ENCODE measurements at places on chromosomes 5 and 9.

GRCh38 chr5:74432216-74432615 lies 208.3 kb downstream of the ENC1 start:
- no peak for DNase-seq

GRCh38 chr5:176918613-176919012 lies 19.5 kb upstream of the HK3 start:
- DNase-seq: no peak

DNA sequence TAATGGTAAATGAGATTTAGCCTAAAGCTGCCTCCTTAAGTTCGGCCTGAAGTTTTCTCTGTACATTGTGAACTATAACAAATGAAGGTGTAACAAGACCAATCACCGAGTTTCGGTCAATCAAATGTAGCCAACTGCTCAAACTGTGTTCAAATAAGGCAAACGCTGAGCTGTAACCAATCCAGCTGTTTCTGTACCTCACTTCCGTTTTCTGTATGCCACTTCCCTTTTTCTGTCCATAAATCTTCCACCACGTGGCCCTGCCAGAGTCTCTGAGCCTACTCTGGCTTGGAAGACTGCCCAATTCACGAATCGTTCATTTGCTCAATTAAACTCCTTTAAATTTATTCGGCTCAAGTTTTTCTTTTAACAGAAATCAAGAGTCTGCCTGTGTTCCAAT lies 193.5 kb upstream of the KLF9 start:
- DNase-seq: no peak

GRCh38 chr9:83754383-83754977 lies 46.7 kb upstream of the UBQLN1 start:
- no peak for DNase-seq

DNA sequence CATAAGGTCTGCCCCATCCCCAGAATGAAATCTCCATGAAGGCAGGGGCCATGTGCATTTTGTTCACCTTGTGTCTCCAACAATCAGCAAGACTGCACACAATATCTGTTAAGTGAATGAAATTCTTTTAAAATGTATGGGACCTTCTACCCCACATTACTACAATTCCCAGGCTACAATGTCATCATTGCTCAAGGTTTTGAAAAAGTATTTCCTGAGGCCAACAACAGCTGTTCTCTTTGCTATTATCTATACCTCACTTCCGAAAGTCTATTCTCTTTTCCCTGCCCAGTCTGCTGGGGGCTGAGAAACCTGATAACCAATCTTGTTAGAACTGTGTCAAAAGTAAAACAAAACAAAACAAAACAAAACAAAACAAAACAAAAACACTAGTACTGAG lies 29.2 kb downstream of the HOMER1 start:
- no peak for DNase-seq

- no peak for DNase-seq
Observed at GRCh38 chr5:31800351-31800750, 161.4 kb downstream of the PDZD2 start.

DNA sequence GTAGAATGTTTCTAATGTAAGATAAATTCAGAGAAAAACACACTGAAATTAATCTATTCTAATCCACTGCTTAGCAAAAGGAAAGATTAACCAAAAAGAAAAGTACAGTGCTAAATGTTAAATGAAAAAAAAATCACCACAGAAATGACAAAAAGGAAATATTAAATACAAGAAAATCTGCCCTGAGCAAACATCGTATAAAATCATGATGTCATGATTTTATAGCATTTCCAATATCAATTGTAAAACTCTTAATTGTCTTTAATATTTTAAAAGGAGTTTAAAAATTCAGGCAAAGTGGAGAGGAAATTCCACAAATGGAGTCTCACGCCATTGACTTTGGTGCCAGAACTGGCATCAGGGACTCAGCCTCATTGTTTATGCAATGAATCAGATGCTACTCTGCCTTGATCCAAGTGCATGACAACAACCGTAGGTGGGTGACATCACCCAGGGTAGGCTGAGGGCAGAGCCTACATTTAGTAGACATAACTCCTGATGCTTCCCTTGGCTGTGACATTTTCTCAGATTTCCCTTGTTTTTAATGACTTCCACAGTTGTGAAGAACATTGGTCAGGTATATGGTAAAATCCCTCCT lies 696.8 kb downstream of the SEMA5A start:
- no peak for DNase-seq

DNA sequence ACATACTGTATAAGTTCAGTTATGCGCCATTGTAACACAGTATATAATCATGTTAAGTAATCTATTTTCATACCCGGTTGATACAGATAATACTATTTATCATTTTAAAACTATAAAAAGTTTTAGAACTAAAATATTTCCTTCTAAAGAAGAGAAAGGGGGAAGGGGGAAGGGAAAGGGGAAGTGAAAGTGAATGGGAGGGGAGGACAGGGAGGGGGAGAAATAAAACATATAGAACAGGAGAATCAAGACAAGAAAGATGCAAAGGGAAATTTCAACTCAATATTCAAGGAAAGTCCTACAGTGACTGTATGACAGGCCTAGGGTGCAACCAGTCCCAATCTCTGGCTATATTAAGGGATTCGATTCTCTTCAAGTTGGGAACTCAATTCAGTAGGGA lies 1278.8 kb downstream of the MAT2B start:
- DNase-seq: no peak

GRCh38 chr9:131671133-131671520 lies 68.7 kb downstream of the RAPGEF1 start:
- no peak for DNase-seq

DNA sequence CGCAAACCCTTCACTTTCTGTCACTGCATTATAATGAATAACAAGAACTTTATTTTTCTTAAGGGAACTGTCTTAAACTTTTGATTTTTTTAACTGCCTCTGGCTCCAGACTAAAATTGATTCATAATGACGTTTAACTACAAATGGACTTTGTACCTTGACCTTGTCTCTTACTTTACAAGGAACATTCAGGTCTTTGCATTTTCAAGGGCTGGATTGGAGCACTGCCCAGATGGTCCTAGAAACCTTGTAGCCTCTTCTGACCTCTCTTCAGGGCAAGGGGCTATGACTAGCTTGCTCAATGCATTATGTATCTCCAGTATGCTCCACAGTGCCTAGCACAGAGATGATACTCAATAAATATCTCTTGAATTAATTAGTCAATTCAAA lies 612.6 kb upstream of the CLINT1 start:
- no peak for DNase-seq

DNA sequence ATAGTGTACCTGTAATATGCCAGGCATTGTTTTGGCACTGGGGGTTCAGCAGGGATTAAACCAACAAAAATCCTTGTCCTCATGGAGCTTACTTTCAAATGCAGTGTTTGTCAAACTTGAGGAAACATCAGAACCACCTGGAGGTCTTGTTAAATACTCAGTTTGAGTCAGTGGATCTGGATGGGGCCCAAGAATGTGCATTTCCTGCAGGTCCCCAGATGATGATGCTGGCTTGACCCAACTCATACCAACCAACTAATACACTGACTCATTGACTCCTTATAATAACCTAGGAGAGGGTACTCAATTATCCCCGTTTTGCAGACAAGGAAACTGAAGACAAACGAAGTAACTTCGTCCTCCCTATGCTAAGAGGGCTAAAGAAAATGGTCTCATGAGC lies 11.3 kb downstream of the WWC1 start:
- DNase-seq: no peak

DNA sequence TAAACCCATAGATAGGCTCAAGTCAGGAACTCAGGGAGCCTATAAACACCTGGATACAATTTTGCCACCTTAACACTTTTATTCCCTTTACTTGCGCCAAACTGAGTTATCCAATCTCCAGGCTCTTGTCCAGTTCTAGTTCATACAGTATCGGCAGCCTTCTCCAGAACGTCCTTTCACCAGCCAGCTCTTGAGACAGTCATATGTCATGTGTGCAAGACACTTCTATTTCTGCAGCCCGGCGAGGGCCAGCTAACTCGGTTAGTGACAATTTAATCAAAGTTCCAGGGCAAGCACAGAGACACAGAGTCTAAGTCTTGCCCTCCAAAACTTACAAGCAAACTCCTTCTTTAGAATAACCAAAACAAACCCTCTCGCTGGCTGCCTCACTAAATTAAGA lies 12.9 kb downstream of the ABCA1 start:
- DNase-seq: no peak

GRCh38 chr5:17067657-17068392 lies 131.7 kb upstream of the MYO10 start:
- DNase-seq: no peak

GRCh38 chr5:58999804-59000203 lies 416.9 kb downstream of the RAB3C start:
- no peak for DNase-seq

- no peak for DNase-seq
Observed at GRCh38 chr5:77993855-77994318, 217.7 kb upstream of the TBCA start.

- no peak for DNase-seq
Observed at GRCh38 chr9:127769929-127770582, 8.4 kb downstream of the SH2D3C start.

DNA sequence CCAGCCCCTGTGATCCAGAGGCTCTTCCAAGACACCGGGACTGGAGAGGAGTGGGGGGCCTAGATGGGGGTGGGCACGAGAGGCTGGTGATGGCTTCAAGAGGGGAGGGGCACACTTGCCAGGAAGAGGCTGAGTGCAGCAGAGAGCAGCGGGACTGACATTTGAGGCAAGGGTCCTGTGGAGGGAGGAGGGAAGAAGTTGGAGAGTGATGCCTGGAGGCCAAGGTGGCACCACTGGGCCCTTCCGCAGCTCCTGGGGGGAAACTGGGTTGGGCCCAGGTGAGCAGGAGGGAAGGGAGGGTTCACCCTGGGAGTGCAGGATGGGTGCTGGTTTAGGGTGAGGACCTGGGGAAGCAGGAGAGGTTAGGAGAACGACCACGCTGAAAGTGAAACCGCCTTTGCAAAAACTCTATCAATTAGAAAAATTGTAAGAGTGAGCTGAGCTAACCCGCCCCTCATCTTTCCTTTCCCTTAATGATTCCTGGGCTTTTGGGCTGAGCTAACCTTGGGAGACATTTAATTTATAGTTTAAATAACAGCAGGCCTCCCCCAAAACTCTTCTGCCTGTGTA lies 26.2 kb downstream of the ABO start:
- DNase-seq: no peak

DNA sequence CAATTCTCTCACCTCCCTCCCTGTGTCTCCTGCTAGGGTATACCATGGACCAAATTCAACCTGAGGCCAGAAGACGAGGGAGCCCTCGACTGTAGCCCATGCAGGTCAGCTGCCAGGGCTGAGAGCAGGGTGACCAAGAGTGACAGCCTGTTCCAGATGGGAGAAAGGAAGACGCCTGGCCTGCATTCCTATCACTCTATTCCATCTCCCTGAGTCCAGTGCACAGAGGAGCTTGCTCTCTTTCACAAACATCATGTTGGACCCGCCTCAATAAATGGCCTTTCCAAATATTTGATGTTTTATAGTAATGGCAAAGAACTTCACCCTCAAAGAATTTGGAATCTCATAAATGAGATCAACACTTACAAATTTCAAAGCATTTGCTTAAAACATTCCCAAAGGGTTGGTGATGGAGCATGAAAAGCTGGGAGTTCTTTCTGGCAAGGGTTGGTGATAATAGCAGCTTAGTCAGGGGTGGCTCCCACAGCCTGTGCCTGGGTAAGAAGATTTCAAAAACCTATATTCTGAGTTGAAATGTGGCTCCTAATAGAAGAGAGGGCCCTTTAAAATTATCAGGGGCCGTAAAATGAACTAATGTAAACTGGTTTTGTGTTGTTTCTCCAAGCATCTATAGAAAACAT lies 393.1 kb downstream of the EFNA5 start:
- DNase-seq: no peak

DNA sequence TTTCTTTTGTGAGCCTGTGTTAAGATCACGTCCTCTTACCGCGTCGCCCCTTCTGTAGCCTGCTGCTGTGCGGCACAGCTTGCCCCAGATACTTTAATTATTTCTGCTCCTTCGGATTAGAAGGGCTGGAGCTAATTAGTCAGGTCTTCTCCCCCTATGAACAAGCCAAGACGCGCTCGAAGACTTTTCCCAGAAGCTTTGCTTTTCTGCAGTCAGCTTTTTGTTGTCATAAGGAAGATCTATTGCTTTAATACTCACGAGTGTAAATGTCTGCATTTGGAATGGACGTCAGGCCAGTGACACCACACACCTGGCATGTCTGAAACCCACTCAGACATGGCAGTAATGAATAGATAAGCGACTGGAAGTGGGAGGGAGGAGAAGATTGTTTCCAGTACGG lies 37.0 kb downstream of the PRUNE2 start:
- DNase-seq: no peak

GRCh38 chr5:82405618-82406204 lies 127.6 kb upstream of the RPS23 start:
- no peak for DNase-seq

Measured in cortex of kidney (tissue), 1 donor.